ENCODE measurements at places on chromosomes 3 and 15.
A peak's percentile ranks its signal among the peaks of the same experiment; 100 is the strongest.

DNA sequence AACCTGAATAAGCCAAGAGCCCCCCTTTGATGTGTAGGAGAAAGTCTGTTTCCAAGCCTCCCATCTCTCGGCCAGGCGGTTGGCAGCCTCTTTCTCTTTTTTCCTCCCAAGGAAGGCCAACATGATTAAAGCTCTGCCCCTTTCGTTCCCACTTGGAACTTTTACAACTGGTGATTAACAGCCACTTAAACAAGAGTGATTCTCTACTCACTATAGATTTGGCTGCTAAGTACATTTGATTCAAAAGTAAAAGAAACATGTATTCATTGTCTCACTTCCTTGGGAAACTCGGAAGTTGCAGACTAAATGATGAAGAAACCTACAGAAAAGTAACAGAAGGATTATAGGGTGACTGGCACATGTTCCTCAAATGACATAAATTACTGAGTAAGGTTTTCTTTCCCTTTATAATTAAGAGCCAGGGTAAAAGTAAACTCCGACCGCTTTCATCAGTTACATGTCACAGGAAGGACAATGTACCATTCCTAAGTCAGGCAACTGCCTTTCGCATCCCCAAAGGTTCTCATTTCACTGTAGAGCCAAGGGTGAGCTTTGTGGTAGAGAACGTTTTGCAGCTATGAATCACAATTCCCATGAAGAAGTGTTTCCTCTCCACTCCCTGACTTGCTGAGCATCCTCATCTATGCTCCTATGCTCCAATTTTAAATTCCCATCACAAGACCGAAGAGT lies 72.7 kb downstream of the MB21D2 start:
- no peak for DNase-seq

GRCh38 chr3:187986514-187986934 lies 167.4 kb upstream of the LPP start:
- peak; percentile 89 for DNase-seq

DNA sequence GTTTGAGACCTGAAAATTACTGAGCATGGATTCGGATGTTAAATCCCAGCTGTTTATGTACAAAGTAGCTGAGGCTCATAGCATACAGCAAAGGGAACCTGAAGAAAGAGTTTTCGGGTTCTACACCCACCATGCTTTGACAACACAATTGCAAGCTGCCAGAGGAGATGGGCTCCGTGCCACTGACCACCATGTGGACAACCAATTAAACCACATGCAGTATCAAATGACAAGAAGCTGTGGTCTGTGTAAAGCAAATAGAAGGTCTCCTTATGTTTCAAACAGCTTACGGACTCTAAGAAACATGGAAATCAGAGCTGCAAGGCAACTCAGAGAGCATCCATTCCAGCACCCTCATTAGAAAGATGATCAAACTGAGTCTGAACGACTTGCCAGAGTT lies 12.9 kb downstream of the GABRB3 start:
- no peak for DNase-seq

- DNase-seq = no peak
Observed at GRCh38 chr3:153000325-153000724, 161.7 kb upstream of the RAP2B start.

GRCh38 chr15:32888221-32888761 lies 170.5 kb downstream of the GREM1 start:
- no peak for DNase-seq

DNA sequence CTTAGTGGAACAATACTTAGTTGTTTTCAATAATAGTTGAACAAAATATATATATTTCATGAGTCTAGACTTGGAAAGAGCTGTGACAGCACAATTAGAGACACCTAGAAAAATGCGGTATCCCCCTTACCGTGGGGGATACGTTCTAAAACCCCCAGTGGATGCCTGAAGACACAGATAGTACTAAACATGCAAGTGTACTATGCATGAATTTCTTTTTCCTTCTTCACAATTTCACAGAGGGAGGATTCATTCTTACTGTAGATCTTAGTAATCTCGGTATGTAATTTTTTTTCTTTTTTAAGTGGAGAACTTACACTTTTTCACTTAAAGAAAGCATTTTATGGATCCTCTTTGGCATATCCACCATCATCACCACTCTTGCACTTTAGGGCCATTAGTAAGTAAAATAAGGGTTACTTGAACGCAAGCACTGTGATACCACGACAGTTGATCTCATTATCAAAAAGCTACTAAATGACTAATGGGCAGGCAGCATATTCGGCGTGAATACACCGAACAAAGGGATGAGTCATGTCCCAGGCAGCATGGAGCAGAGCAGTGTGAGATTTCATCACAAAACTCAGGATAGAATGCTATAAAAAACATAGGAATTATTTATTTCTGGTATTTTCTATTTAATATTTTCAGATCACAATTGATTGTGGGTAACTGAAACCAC lies 72.3 kb upstream of the ZNF280D start:
- peak; percentile 80 for DNase-seq

- no peak for DNase-seq
Observed at GRCh38 chr3:30613133-30613825, 6.9 kb downstream of the TGFBR2 start.

GRCh38 chr15:73907035-73907408 lies 19.2 kb upstream of the LOXL1 start:
- DNase-seq = no peak

GRCh38 chr3:71713041-71713440 lies 12.2 kb downstream of the EIF4E3 start:
- DNase-seq = no peak

DNA sequence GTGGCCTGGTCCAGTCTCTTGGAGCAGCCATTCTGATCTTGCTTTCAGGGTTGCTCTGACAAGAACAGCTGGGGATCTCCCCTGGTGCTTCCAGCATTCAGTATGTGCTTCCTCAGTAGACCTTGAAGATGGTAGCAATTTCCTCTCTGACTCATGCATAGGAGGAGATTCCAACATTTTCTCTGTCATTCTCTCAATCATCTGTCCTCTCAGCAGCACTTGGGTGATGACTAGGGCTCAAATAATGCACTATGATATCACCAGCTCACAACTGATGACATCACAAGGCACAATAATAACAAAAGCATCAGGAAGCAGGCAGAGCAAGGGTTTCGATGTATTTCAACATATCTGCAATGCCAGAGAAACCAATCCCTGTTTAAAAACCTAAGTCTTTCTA lies 52.7 kb downstream of the NFKBIZ start:
- peak; percentile 96 for DNase-seq

DNA sequence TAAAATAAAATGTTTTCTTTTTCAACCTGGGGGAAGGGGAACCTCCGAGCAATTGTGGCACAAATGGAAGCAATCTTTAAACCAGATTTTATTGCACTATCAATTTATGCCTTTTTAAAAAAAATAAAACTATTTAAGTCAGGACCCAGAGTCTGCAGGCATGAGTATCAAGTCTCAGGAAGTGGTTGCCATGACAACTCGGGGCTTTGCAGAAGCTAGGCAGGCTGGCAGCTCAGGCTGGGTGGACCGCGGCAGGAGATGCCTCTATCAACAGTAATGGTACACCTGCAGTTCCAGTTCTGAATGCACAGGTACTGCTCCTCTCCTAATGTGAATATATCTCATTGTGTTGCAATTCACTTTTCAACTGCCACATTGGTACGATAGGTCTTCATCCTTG lies 447.7 kb downstream of the GABRG3 start:
- no peak for DNase-seq

DNA sequence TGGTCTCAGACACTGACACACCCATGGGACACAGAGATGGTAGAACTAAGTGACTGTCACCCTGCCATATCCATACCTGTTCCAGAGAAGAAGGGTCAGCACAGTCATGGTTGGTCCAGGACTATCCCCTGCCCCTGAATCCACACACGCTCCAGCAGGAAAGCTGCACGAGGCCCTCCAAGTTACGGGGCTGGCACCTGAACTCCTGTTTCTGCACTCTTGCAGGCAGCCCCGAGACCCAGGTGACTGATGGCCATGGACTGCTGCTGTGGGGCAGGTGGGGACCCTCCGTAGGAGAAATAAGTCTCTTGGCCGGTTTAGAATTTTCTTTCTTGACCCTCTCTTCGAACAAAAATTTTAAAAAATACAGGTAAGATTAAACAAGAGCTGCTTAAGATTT lies 30.6 kb downstream of the CHDH start:
- no peak for DNase-seq

- no peak for DNase-seq
Observed at GRCh38 chr3:45640091-45640507, 45.5 kb downstream of the LIMD1 start.

- DNase-seq = peak; percentile 9
Observed at GRCh38 chr3:186609247-186609868, 3.5 kb upstream of the AHSG start.
